Esophagus squamous epithelium (tissue), 5 donors: ENCODE measurements at places on chromosomes 7 and 10.

GRCh38 chr7:25831831-25832411, 320.1 kb upstream of the NFE2L3 start:
- no peak for DNase-seq

DNA sequence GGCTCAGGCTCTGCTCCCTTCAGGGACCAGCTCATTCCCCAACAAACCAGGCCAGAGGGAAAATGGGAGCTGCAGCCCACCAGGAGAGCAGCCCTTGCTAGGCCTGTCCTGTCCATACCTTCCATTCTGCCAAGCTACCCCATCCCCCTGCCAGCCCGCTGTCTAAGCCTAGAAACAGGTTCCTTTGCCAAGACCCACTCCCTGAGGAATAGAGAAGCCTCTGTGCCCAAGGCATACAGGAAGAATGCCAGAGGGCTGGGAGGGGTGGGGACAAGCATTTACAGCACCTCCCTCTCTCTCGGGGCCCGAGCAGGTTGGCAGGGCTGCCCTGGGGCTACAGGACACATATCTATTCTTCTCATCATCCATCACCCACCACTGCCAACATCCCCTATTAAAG, 178.3 kb downstream of the GRID1 start:
- no peak for DNase-seq

- no peak for DNase-seq
These were observed 61.2 kb upstream of the CAPZA2 start for GRCh38 chr7:116801092-116801710.

- no peak for DNase-seq
These were observed 593.8 kb upstream of the ANKRD30A start for GRCh38 chr10:36531621-36532020.

GRCh38 chr7:136652635-136653370, 215.6 kb upstream of the CHRM2 start:
- DNase-seq: no peak

- no peak for DNase-seq
These were observed 118.7 kb downstream of the MKX start for GRCh38 chr10:27626890-27627289.

GRCh38 chr7:69334701-69335100, 263.6 kb upstream of the AUTS2 start:
- DNase-seq: no peak

DNA sequence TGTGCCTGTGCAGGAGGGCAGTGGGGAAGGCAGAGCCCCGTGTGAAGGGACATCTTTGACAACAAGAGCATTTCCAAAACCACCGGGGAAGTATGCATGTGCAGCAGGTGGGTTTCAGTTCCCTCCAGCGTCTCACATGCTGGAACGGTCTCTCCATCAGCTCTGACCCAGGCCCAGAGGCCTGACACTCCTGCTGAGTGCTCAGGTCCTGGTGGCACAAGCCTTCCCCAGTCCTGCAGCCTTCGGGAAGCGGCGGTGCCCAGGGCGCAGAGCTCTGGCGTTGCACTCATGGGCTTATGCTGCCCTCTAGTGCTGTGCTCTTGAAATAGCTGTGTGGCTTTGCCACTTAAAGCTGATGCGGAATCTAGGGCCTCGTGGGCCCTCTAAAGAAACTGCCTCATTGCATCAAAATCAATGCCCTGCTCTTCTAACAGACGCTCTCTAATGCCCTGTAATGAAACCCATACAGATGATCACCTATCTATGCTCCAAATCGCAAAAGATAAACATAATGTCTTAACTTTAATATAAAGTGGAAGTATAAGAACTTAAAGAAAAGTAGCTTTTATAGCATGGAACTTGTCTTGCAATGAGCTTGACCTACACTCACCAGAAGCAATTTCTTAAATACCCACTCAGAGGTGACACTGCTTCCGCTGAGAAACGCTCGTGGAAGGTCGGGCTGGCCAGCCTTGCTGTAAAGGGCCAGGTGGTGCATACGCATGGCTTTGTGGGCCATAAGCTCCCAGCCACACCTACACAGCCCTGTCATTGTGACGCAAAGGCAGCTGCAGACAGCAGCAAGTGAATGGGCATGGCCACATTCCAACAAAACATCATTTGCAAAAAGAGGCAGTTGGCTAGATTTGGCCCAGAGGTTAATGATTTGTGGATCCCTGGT, 38.6 kb downstream of the CLRN3 start:
- DNase-seq: peak; percentile 7
